ENCODE measurements at places on chromosomes 7 and 10.

DNA sequence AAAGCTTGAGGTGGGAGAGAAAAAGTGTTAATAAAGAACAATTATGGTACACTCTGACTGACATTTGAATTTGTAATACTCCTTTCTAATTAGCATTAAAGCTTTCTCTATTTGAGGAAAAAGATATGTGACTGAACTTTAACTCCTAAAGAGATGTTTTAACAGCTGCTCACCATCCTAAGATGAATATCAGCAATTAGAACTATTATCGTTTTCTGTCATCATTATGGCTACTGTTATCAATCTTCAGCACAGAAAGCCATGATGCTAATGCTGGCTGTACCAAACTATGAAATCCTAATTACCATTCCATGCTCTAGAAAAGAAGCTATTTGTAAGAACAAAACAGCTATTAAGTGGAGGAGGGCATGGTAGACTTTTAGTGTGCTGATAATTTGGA, 228.8 kb upstream of the CSTF2T start:
- no peak for DNase-seq

DNA sequence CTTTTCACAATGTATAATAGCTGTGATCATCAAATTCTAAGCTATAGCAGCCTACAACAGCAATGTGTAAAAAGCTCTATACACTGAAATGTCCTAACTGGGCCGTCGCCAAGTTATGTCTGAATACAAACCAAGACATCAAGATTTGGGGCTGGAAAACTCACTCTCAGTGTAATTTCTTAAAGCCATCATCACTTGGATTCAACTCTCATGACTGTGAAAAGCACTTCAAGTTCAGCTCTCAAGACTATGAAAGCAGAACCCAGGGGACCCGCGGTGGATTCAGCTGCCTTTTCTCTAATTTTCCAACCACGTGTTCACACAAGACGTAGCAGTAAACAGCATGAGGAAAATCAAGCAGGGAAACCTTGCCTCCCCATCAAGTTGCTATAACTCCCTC, 15.8 kb upstream of the ZNRF2 start:
- no peak for DNase-seq

DNA sequence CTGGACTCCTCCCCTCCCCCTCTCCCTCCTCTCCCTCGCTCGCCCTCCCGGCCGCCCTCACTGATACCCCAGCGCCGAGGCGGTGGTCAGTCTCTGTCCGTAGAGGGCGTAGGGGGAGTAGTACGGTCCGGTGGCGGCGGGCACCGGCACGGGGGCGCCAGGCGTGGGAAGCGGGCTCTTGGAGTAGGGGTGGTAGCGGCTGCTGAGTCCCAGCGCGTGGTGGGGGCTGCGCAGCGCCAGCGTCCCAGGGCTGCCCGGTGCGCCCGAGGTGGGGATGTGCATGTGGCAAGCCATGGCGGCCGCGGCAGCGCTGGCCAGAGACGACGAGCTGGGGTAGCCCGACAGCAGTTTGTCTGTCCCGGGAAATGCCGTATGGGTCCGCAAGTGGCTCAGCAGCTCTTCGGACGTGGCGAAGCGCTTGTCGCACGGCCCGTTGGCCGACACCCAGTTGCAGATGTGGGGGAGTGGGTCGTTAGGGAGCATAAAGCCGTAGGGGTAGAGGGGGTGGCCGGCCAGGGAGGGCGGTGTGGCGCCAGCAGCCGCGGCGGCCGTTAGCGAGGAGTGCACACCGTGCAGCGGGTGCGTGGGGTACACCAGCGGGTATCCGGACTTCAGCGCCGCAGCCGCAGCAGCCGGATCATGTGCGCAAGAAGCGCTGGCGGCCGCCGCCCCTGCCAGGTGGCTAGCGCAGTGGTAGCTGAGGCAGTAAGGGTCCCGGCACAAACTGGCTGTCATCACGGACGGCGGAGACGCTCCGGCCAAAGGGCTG, 2.7 kb downstream of the ZNF503 start:
- DNase-seq = no peak

DNA sequence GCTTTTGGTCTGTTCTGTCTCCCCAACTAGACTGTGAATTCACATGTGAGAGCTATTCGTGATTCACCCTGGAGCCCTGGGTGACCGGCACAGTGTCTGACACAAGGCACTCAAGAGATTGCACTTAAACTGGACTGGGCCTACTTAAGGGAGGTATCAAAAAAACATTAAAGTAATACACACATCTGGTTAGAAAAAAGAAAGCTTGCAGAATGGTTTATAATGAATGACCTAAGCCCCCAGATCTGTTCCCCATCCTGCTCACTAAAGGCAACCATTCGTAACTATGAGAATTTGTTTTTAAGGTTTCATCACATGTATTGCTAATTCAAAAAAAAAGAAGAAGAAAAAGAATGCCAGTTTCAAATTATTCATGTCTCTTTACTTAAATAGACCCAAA, 74.5 kb downstream of the DGKI start:
- DNase-seq = no peak

DNA sequence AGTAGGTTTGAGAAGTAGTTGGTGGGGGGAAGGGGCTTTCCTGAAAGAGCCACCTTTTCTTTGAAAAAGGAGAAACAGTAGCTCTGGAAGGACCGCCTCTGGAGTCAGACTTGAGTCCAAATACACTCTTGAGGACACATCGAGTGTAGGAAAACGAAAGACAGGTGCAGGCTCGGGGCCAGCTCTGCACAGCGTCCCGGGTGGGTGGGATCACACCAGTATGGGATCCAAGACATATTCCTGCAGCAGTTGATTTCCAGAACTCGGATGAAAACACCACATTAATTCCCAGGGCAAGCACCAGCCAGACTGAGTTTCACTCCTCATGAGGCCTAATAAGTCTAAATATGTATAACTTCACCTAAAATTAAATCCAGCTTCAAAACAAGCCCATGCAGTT, 61.4 kb downstream of the ASB13 start:
- no peak for DNase-seq

- no peak for DNase-seq
These were observed 202.8 kb upstream of the CXCL12 start for GRCh38 chr10:44587488-44588318.

DNA sequence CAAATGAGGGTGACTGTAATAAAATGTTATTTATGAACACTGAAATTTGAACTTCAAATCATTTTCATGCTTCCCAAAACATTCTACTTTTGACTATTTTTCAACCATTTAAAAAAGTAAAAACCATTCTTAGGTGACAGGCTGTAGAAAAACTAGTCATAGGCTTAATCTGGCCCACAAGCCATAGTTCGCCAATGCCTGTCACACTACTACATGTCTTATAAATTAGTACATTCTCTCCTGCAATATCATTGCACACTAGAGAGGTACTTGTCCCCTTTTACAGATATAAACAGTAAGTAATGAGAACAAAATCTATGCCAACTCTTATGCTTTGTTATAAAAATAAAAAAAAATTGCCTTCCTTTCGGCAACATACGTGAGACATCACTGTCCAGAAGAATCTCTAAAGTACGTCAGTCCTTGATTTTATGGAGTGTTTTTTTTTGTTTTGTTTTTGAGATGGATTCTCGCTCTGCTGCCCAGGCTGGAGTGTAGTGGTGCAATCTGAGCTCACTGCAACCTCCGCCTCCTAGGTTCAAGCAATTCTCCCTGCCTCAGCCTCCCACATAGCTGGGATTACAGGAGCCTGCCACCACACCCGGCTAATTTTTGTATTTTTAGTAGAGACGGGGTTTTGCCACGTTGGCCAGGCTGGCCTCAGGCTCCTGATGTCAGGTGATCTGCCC, 23.2 kb downstream of the UPF2 start:
- DNase-seq = no peak

- no peak for DNase-seq
These were observed 9.1 kb downstream of the SSMEM1 start for GRCh38 chr7:130216750-130217149.

DNA sequence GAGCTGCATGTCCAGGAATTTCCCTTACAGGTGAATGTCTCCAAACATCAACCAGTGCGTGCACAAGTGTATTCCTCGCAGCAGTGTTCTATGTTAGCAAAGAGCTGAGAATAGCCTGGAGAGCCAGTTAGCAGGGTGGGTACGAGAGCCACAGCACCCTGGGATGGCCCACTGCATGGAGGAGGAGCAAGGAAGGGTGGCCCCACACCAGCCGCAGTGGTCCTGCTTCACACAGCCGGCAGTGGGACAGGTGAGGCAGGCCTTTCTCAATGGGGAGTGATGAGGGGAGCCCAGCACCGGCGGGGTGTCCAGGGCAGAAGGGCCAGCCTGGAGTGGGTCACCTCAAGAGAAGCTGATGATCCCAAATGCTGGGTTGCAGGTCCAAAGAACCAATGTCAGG, 240.7 kb downstream of the TCERG1L start:
- no peak for DNase-seq

DNA sequence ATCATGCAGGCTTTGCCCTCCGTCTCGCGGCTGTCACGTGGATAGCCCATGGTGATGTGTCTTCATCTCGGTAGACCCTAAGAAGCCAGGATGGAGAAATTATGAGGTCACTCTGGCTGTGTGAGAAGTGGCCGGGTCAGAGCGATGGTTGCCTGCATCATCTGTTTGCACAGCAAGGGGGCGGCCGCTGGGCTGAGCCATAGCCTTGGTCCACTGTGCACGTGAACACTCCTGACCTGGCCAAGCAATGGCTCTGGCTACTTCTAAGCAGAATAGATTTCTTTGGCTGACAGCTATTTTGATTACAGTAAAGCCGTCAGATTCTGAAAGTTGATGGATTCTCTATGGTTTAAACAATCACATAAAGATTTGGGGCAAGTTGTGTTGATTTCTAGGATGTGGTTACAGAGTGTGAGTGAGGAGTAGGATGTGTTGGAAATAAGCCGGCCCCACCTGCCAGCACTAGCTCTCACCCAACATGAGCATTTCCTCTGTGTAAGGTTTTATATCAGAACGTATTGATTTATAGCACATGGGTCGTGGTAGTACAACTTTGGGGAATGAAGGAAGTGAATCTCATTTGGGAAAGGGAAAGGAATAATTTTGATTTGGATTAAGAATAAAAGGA, 214.4 kb upstream of the GPR26 start:
- no peak for DNase-seq
